ENCODE measurements at places on chromosomes 7 and 10. TPM values are rescaled to one million over a fixed set of nuclear protein-coding genes. Genes with fewer than 3 reads are reported as not detected.

- no peak for DNase-seq
These were observed 19.7 kb downstream of the UBTD1 start for GRCh38 chr10:97518301-97519043.

DNA sequence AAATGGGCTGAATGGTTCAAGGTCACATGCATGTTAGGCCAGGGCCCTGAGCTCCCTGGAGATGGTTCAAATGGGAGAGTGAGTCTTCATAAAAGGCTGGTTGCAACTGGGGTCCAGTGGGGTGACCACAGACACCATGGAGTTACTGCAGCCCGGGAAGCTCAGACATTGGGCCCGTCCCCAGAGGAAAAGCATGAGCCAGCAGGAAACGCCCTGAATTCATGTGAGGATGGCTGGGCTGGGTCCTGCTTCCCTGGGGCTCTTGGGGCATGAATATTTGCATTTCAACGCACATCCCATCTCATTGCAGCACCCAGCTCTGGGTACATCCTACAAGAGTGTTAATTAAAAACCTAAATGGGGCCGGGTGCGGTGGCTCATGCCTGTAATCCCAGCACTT lies 549.0 kb downstream of the TCERG1L start:
- no peak for DNase-seq

DNA sequence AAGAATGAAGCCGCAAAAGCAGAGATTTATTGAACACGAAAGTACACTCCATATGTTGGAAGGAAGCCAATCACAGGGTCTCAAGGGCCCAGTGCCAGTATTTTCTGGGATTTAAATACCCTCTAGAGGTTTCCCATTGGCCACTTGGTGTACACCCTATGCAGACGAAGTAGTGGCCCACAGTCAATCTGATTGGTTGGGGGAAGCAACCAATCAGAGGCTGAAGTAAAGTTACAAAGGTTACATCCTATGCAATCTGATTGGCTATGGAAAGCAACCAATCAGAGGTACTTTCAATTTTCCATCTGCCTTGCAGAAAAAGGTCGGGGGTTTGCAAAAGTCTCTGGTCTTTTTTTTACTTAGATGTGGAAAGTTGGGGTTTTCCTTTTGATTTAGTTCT lies 481.3 kb upstream of the NRP1 start:
- peak; percentile 25 for DNase-seq

DNA sequence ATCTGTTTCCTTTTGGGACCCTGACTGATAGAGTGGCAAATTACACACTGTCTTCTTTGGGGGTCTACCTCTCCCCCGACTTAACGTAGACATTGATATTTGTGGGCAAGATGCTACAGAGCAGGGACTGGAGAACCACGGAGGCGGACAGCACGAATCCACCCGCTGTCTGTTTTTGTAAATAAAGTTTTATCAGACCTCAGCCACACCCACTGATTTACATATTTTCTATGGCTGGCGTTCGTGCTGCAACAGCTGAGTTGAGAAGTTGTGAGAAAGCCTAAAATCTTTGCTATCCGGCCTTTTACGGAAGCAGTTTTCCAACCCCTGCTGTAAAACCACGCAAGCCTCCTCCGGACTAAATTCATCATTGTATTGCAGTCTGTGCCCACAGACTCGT lies 17.2 kb upstream of the SLC35B4 start:
- DNase-seq: no peak

Gene CADPS2
- total RNA-seq: 25.5 TPM

Gene DYDC2
- not detected for total RNA-seq

Gene NEUROD6
- not detected for total RNA-seq

Gene OR2A14
- total RNA-seq: not detected

All from vagina (tissue), 2 donors.